ENCODE measurements at places on chromosomes 5 and 9.

DNA sequence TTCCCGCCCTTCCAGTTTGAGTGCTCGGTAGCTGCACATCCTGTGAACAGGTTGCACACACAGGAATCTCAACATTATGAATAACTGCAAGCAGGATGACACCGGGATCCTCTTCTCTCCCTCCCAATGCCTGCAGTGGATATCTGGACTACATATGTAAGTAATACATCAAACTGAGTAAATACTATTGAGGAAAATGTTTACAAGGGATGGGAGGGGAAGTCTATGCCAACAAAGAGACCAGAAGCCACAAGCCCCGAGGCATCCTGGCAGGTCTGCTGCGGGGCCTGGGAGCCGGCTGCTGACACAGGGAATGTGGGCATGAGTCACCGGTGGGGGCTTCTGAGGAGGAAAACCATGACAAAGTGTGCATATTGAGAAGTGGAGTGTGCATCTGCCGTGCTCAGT lies 8.6 kb upstream of the ANKRD33B start:
- no peak for DNase-seq

DNA sequence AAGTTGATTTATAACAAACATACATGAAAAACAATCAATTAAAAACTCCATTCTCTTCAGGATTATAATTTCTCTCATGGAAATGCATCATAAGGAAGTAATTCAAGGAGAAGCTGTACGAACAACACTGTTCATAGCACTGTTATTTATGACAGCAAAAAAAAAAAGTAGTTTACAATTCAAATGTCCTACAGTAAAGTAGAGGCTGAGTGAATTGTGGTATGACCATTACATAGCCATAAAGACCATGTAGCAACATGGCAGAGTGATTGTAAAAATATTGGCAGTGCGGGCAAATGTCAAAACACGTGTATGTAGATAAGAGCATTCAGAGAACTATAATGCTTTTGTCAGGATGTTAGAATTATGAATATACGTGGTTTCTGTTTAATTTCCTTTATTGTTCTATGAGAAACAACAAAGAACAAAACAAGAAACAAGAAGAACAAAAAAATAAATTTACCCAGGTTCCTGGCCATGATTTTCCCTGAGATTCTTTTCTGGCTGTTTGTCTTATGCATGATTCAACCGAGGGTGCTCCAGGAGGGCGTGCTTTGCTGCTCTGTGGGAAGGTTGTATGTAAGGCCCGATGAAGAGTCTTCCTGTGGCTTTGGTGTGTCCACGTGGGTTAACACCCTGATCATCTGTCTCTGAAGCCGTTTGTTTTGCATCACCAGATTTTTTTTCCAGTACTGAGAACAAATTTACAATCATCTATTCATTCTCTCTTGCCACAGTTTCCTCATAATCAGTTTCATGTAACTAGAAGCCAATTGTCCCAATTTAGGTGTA lies 28.8 kb downstream of the GCNT4 start:
- no peak for DNase-seq

DNA sequence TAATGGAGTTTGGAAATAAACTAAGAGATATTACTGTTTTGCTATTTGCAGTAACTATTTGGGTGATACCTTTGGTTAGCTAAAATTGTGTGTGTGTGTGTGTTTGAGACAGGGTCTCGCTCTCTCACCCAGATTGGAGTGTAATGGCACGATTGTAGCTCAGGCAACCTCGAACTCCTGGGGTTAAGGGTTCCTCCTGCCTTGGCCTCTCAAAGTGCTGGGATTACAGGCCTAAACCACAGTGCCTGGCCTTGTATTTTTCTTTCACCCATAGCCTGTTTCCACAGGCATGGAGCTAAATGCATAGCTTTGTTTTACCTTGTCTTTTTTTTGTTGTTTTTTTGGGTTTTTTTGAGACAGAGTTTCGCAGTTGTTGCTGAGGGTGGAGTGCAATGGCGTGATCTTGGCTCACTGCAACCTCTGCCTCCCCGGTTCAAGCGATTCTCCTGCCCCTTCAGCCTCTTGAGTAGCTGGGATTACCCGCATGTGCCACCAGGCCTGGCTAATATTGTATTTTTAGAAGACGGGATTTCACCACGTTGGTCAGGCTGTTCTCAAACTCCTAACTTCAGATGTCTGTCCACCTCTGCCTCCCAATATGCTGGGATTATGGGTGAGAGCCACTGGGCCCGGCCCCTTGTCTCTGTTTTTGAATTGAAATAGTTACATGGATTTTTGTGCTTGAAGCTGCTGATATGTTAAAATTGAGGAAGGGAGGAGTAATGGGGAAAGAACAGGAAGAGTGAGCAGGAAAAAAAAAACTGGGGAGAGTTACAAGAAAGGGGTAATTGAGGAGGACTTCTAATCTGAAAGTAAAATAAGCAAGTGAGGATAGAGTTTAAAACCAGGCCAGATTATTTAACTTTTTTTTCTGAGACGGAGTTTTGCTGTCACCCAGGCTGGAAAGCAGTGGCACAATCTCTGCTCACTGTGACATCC lies 5.7 kb downstream of the GPBP1 start:
- DNase-seq, result no peak

- DNase-seq, result no peak
Observed at GRCh38 chr5:109083937-109084336, 325.8 kb downstream of the PJA2 start.

- DNase-seq, result no peak
Observed at GRCh38 chr9:96048104-96048955, 172.8 kb downstream of the ERCC6L2 start.

DNA sequence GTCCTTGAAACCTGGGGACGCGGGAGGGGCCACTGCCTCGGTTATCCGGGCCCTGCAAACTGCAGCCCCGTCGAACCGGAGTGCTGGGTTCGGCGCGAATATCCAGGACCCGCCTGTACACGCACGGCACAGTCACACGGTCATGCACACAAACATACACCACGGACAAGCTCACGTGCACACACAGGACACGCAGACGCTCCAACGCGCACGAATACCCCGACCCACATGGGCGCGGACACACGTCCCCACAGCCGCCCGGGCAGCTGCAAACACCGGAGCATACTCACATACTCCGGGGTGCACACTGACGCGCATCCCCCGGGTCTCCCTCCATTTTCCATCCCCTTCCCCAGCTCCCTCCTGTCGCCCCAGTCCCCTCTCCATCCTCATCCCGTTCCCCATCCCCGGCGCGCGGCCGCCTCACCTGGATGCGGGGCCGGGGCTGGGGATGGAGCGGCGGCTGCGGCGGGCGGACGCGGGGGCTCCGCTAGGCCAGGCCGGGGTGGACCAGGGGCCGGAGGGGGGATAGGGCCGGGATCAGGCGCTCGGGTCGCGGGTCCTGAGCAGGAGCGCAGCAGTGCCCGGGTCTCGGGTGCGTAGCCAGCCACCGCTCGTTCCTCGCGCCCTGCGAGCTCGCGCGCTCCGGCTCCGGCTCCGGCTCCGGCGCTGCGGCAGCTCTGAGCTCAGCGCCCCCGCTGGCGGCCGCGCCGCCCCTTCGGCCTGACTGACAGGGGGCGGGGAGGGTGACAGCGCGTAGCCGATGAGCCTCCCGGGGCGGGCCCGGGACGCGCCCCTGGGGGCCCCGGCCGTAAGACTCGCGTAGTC lies at the start of the genes EIF4E1B and SNCB:
Gene EIF4E1B, plus strand, starts transcription at position 823 of the 828 bp plus-strand sequence. CDS start 12,113 bp downstream, outside the sequence.
Gene SNCB, minus strand, starts transcription at position 682 of the 828 bp plus-strand sequence. CDS start 880 bp downstream, outside the sequence.
- DNase-seq, result no peak

GRCh38 chr5:178730940-178731265 lies 444 bp upstream of the ZNF354A start:
- no peak for DNase-seq

DNA sequence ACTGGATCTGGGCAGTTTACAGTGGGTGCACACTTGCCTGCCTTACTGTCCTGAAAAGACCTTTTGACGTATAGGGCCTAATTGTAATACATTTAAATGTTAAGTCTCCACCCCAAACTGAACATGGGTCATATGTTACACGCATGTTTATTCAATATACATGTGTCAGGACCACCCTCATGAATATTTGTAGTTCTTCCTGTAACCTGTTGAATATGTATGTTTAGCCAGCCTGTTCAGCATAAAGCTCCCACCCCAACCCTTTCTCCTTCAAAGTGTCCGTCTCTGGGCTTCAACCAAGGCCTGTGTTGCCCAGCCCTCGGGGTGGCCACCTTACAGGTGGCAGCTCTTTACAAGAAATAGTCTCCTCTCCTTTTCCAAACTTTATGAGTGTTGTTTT lies 180.9 kb upstream of the DAP start:
- DNase-seq, result no peak

Measured in stimulated activated CD4-positive, alpha-beta T cell treated with anti-CD3 and anti-CD28 coated beads, TNF-alpha, amount 100 ng/mL, for 1 hour (primary cell).